Thymus (tissue), 14 donors: ENCODE measurements at places on chromosomes 1 and 21. TPM values are rescaled to one million over a fixed set of nuclear protein-coding genes. Genes with fewer than 3 reads are reported as not detected.

DNA sequence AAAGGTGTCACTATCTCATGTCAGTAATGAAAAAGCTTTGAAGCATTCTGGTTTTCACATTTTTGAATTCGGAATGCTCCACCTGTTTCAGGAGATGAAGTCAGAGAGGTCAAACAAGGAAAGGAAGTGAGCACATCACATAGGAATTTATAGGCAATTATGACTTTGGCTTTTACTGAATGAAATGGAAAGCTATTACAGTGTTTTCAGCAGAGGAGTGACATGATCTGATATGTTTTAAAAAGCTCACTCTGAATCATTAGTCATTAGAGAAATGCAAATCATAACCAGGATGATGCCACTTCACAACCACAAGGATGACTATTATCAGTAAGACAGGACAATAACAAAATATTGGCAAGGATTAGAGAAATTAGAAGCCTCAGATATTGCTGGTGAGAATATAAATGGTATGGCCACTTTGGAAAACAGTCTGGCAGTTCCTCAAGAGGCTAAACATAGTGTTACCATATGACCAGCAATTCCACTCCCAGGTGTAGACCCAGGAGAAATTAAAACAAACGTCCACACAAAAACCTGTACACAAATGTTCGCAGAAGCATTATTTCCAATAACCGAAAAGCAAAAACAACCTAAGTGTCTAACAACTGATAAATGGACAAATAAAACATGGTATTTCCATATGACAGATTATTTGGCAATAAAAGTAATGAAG is 7.5 kb downstream of the TAF1A start:
- no peak for DNase-seq
- no peaks in the 10 kb centered on the region for H3K27me3 ChIP-seq
- no peak overlapping the region for H3K4me3 ChIP-seq
- H3K36me3 ChIP-seq: peaks cover 3% of the 10 kb centered on the region

- H3K27me3 ChIP-seq: no peaks in the 10 kb centered on the region
- H3K4me1 ChIP-seq: no peaks in the 10 kb centered on the region
- H3K36me3 ChIP-seq: no peaks in the 10 kb centered on the region
- no peak overlapping the region for H3K27ac ChIP-seq
These were observed 37.4 kb upstream of the ACTRT2 start for GRCh38 chr1:2983706-2984398.

The WLS gene
- total RNA-seq: 9.9 TPM

DNA sequence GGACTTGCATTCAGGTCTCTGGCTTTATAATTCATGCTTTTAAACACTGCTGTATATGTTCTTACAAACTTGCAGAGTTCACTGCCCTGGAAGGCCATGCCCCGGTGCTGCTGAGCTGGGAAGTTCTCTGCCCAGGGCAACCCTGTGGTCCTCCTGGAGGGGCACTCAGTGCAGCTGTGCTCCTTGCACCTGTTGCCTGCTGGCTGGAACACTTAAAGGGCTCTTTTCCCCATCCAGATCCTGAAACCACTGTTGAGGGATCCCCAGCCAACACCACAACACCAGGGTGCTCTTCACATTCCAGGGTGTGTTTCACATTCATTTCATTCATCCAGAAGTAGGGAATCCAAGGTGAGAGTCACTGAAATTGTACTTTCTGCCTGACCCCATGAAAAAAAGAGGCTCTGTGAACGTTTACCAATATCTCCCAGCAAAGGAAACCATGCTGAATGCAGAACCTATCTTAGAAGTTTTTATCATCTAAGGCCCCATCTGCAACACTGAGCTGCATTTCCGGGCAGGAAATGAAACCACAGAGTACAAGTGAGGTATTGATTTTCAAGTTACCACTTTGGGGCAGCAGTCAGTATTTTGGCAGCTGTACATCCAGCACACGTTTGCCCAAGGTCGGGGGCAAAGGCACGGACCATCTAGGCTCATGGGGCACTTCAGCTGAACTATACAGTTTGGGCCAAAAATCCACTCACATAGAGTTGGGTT is 16.4 kb upstream of the KIAA0040 start:
- DNase-seq: peak; percentile 76
- H3K4me3 ChIP-seq: peak overlapping the region; percentile 19
- H3K27me3 ChIP-seq: no peaks in the 10 kb centered on the region
- no peaks in the 10 kb centered on the region for H3K36me3 ChIP-seq

The FCGR1A gene
- 2.7 TPM for total RNA-seq

DNA sequence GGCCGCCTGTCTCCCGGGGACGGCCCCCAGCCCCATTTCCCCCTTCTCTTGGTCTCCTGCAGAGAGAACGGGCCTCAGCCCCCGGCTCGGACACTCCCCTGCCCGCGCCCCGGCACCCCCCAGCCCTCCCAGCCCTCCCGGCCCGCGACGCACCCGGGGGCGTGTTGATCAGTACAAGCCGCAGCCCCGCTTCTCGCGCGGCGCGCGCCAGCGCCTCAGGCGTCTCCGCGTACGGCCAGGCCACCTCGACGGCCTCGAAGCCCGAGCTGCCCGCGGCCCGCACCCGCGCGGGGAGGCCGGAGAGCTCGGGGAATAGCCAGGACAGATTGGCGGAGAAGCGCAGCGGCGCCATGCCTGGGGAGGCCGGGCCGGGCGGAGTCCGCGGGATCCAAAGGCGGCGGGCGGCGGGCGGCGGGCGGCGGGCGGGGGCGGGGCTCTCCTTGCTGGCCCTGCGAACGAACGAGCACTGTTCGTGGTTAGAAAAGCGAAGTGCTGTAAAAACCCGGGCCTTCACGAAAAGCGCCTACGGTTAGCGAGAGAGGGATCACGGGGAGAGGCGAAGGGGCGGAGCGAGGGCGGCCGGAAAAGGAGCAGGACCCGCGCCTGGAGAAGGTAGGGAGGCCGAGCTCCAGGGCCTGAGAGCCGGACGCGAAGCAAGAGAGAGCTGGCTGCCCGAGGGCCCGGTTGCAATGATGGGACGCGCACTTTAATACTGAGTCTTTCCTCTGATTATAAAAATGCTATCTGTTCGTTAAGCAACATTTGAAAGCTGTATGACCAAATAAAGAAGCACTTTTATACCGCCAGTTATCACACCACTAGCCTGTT is at the start of gene HYI:
HYI (minus strand) TSS at position 490 of the 828 bp plus-strand sequence; CDS start at position 352, 138 bp downstream.
- peaks cover 34% of the 10 kb centered on the region for H3K36me3 ChIP-seq
- DNase-seq: peak; percentile 54
- H3K4me3 ChIP-seq: peak within 1 kb of the TSS; percentile 57
- peak within 1 kb of the TSS; percentile 46 for H3K27ac ChIP-seq

The CFAP74 gene
- total RNA-seq: 0.09 TPM

DNA sequence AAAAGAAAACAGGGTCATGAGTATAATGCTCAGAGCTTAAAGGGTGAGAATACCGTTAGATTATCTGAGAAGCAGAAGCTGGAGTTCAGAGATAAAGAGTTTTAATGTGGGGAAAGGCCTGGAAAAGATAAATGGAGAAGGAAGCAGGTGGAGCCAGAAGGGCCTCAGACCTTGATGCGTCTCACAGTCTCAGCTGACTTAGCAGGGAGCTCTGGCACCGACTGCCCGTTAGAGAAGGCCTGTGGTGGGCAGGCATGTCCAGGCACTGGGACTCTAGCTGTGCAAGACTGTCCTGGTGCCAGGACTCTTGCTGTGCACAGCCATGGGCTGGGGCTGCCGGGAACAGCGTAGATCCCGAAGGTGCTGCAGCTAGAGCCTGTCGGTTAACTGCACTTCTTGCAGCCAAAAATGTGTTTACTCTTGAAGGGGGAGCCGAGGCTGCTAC is 3.8 kb upstream of the SLAMF9 start:
- no peaks in the 10 kb centered on the region for H3K36me3 ChIP-seq
- H3K4me1 ChIP-seq: no peaks in the 10 kb centered on the region

The SLC44A5 gene
- 0.05 TPM for total RNA-seq

DNA sequence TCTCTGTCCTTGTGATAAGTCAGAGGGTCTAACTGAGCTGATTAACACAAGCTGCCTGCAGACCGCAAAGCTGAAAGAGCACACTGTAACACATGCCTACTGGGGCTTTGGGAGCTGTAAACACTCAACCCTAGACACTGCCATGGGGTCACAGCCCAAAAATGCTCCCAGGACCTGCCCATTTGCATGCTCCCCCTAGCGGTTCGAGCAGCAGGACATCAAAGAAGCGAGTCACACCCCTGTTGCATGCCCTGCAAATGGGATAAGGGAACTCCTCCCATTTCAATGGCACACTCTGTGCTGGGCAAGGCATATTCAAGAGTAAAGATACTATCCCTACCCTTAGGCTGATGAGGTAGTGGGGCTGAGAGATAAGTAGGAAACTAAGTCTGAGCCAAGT is 22.8 kb downstream of the LCE3E start:
- no peaks in the 10 kb centered on the region for H3K27me3 ChIP-seq
- no peak for DNase-seq
- H3K4me1 ChIP-seq: no peaks in the 10 kb centered on the region
- H3K36me3 ChIP-seq: no peaks in the 10 kb centered on the region

DNA sequence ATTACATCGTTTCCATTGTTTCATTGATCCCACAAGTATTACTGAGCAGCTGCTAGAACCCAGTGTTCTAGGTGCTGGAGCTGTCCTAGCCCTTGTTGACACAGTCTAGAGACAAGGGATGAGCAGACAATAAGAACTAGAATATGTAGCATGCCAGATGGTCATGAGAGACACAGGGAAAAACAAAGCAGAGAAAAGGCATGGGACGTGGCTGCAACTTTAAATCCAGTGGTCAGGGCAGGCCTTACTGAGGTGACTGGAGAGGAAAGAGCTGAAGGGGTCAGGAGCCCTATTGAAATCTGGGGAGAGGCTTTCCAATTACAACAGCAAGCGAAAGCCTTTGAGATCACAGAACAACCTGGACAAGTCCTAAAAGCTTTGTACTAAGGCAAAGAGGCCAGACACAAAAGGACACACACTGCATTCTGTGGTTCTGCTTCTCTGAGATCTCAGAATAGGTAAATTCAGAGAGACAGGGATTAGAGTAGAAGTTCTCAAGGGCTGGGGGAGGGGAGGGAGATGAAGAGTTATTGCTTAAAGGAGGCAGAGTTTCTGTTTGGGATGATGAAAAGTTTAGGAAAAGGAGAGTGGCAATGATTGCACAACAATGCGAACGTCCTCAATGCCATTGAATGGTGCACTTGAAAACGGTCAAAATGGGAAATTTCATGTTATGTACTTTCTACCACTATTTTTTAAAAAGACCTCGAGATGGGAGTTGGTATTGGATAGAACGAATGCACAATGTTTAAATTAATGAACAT is 467.4 kb upstream of the VAMP3 start:
- H3K36me3 ChIP-seq: no peaks in the 10 kb centered on the region
- DNase-seq: no peak
- no peaks in the 10 kb centered on the region for H3K27me3 ChIP-seq
- H3K27ac ChIP-seq: no peak overlapping the region

DNA sequence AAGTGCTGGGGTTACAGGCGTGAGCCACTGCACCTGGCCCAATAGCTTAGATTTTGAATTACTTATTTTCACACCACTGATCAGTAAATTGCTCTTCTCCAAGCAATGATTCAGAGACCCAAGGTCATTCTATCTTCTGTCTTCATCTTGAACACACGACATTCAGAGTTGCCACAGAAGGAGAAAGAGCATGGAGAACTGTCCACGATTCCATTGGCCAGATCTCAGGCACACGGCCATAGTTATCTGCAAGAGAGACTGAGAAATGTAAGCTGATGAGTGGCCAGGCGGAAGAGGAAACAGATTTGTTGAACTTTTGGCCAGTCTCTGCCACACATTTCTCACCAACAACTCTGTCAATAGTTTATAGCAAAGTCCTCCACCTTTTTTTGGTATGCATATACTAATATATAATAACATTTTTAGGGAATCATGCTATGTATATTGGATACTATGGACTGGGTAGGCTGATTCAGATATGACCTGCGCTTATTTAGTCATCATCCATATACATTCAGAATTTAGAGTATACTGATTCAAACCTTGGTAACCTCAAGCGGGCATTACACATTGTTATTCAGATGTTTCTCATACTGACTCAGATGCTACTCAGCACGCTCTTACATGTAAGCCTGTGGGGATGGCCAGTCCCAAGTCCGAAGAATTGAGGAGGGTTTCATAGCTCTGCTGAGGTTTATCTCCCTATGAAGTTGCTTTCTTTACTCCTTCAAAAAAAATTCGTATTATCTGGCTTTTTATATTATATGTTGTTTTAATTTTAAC is 25.5 kb upstream of the CAP1 start:
- no peaks in the 10 kb centered on the region for H3K36me3 ChIP-seq
- H3K4me3 ChIP-seq: no peak overlapping the region
- H3K4me1 ChIP-seq: no peaks in the 10 kb centered on the region
- no peaks in the 10 kb centered on the region for H3K27me3 ChIP-seq
- H3K27ac ChIP-seq: no peak overlapping the region
- no peak for DNase-seq

The TRNP1 gene
- total RNA-seq: 2.3 TPM

DNA sequence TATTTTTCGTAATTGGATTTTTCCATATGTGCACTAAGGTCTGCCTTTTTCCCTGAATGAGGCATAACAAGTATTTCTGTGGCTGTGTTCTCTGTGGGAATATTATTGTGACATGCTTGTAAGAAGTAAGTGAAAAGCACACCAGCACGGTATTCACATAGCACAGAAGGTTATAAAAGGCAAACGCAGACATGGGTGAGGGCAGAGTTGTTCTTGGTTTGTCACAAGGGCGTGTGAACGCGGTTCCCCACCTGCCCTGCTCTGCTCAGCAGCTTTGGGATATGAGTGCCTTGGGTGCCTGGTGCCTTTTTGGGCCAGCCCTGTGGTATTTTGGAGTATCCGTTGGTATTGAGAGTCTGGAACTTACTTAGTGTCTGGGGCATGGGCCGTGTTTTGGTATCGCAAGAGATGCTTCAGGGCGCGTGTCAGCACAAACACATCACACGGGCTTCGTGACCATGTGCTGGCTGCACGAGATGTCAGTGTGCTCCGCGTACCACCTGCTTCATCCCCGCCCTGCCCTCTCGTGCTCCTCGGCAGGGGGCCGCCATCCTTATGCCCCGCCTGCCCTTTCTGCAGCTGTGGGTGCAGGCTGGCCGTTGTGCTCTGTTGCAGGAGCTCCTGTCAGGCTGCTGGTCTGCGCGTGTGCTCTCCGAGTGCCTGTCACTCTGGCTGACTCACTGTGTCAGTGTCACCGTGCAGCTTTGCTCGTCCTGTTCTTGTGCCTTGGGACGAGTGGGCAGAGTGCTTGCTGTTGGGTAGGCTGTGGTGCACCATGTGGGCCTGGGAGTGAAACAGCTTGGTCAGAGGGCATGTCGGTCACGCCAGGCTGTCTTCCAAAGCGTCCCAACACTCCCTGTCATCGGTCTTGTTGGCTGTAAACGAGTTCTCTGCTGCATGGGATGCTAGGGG is 15.0 kb downstream of the SKI start:
- H3K27me3 ChIP-seq: no peaks in the 10 kb centered on the region
- H3K36me3 ChIP-seq: peaks cover 11% of the 10 kb centered on the region
- peaks cover 6% of the 10 kb centered on the region for H3K4me1 ChIP-seq

- H3K27me3 ChIP-seq: no peaks in the 10 kb centered on the region
- no peak overlapping the region for H3K27ac ChIP-seq
- H3K4me1 ChIP-seq: no peaks in the 10 kb centered on the region
- no peak overlapping the region for H3K4me3 ChIP-seq
These were observed 25.5 kb upstream of the DDAH1 start for GRCh38 chr1:85490270-85490985.

The RNF186 gene
- total RNA-seq: 0.14 TPM

- H3K4me1 ChIP-seq: no peaks in the 10 kb centered on the region
- H3K27me3 ChIP-seq: no peaks in the 10 kb centered on the region
- no peaks in the 10 kb centered on the region for H3K36me3 ChIP-seq
- H3K4me3 ChIP-seq: no peak overlapping the region
- H3K27ac ChIP-seq: no peak overlapping the region
These were observed 64.8 kb downstream of the NAV1 start for GRCh38 chr1:201603613-201604232.

- peaks cover 7% of the 10 kb centered on the region for H3K4me1 ChIP-seq
- H3K4me3 ChIP-seq: no peak overlapping the region
- no peak for DNase-seq
These were observed 75.9 kb upstream of the MRPS6 start for GRCh38 chr21:33997436-33997835.
